ENCODE measurements at places on chromosomes 16 and 17.

DNA sequence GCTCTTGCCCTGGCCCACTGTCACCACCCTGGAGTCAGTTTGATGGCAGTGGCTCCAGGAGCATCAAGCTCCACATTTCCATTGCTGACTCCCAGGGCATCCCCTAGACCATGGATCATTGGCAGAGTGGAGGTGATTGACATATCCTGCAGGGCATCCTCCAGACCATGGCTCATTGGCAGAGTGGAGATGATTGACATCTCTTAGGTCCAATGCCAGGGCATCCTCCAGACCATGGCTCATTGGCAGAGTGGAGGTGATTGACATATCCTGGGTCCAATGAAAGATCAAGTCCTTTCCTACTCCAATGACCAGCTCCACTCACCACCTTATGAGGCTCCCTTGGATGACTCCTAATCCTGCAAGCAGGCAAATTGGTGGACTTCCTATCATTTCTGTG is 174.3 kb upstream of the NLRP1 start:
- DNase-seq = no peak

DNA sequence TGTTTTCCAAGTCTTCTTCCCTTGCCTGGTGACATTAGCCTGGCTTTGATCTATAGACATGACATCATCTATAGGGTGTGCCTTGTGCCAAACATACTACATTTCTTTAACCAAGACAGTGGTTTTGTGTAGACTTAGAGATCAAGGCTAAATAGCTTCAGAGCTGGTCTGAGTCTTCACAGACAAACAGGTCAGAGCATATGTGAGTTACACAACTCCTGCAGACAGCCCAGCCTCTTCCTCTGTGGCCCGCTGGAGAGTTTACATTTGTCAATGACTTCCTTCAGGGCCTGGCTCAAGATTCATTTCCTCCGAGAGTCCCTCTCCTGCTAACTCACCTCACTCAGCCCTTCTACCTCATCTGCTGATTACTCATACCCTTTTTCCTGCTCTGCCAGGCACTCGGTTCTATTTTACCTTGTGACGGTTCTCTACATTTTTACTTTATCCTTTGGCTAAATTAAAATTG is 73.1 kb upstream of the TANC2 start:
- no peak for DNase-seq

DNA sequence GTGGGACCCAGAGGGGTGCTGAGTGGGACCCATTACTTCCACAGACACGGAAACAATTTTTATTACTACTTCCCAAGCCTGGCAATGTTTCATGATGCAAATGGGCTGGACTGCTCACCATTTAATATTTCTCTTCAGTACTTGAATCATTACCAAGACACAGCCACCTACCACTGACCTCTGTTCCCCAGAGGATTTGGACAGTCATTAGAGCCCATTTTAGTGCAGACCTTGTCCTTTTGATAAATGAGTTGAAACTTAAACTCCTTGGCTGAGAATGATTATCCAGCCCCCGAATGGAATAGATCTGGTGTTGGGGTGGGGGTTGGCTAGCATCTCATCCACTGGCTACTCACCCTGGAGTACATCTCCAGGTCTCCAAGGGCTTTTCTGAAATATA is 33.6 kb upstream of the APOH start:
- no peak for DNase-seq

DNA sequence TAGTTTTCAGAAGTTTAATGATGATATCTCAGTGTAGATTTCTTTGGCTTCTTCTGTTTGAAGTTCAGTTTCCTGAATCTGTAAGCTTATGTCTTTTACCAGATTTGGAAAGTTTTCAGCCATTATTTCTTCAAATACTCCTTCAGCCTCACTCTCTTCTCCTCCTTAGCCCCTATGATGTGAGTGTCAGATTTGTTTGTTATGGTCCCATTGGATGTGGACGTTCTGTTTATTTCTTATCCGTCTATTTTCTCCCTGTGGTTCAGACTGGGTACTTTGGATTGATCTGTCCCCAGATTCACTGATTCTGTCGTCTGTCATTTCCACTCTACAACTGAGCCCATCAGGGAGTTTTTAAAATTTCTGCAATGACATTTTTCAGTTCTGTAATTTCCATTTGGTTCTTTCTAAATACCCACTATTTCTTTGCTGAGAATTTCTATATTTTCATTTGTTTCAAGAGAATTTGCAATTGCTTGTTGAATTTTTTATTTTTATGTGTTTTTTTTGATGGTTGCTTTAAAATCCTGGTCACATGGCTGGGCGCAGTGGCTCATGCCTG is 110.9 kb downstream of the SEC14L1 start:
- DNase-seq = no peak

DNA sequence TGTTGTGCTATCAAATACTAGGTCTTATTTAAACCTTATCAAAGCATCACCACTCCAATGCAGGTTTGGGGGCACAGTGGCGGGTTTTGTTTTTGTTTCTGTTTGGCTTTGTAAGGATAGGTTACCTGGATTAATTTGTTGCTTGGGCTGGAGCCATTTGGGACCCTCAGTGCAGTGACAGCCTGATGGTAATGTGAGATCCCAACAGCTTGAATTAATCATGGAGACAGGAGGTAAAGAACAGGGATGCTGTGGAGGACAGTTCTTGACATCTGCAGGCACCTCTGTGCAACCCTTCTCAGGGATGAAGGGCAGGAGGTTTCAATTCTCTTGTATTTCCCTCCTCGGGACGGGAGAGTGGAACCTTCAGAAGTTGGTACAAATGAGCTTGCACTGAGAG is 40.5 kb downstream of the SHISA9 start:
- no peak for DNase-seq
